Stimulated activated naive CD4-positive, alpha-beta T cell (primary cell): ENCODE measurements at places on chromosomes 11 and 22.

GRCh38 chr11:112016765-112017376 lies 8.3 kb upstream of the DLAT start:
- no peak for DNase-seq

DNA sequence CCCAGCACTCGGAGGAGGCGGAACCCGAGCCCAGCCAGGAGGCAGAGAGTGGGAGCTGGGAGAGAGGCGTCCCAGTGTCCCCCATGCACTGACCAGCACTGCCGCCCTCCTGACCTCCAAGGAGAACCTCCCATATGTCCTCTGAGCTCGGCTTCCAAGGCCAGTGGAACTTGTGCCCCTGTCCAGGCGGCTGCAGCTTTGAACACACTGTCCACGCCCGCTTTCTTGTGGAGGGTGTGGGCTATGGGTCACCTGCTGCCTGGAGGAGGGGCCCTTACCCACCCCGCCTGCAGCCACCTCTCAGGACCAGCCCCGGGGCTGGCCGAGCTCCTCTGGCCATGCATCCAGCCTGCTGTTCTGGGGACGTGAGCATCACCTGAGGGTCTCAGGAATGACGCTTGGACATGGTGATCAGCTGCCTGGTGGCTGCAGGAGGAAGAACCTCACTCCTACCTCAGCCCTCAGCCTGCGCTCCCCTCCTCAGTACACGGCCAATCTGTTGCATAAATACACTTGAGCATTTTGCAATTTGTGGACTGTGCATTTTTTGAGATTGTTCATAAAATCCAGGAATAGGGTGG lies 22.2 kb upstream of the MUC5B start:
- no peak for DNase-seq

- DNase-seq, result no peak
Measured at GRCh38 chr11:98531576-98531975, 489.2 kb upstream of the CNTN5 start.

DNA sequence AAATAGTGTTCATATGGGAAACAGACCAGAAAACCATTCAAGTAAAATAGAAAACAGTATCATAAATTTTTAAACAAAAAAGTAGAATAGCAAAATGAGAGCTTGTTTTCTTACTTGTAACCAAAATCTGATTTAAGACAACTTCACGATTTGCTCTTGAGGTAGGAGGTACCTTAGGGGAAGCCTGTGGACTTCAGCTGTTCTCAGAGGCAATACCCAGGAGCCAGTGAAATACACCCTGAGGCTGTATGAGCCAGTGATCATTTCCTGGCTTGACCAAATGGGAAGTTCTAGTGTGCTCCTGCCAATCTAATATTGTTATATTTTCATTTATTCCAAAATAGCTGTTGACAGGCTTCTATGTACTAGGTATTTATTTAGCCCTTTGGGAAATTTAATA lies 104.8 kb downstream of the ARHGAP42 start:
- DNase-seq, result no peak

GRCh38 chr11:132347156-132348090 lies 977.0 kb downstream of the NTM start:
- DNase-seq, result no peak

- no peak for DNase-seq
Measured at GRCh38 chr11:64563966-64564365, 27.1 kb upstream of the SLC22A12 start.

DNA sequence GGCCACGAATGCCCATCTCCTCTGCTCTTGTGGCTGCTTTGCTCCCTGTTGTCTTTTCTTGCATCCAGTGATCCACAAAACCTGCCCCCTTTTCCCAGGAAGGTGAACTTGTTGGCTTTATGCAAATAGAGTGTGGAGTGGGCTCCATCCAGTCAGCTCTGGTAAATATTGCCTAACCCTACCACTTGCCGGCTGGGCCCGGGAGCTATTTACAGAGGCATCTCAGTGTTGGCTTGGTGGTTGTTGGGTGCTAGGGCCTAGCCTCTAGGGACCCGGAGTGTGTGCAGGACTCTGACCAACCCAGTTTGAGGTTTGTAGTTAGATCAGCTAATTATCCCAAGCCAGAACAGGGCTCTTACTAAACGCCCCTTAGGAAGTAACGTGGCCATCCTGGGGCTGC lies 40.8 kb upstream of the TLCD5 start:
- no peak for DNase-seq

DNA sequence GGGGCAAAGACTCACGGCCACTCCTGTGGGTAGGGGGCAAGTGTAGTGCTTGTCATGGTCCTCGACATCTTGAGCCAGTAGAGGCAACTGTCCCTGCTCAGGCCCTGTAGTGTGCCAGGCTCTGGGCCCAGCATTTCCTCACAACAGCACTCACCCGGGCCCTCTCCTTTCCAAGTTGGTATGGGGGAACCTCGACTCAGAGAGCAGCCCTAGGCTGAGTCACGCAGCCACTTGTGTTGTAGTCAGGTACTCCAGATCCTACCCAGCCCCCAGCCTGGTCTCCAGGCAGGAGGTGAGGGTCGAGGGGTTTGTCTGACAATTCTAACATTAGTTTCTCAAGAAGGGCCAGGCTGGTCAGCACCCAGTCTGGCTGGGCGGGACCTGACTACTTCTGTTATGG lies 4.1 kb downstream of the RELT start:
- no peak for DNase-seq

GRCh38 chr11:2860636-2861035 lies 24.9 kb downstream of the CDKN1C start:
- no peak for DNase-seq

GRCh38 chr11:1928470-1928890 lies 9.0 kb downstream of the TNNT3 start:
- no peak for DNase-seq

DNA sequence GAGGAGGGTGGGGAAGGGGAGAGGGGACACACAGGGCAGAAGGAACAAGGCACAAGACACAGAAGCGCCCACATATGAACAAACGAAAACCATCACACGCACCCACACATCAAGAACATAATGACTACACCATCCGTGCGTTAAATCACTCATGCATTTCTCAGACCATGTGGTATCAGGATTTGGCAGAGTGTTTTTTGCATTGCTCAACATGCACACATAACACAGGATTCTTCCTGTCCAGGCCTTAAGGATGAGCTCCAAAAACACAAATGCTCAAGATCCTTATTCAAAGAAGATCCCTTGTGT lies 309.5 kb downstream of the CADM1 start:
- no peak for DNase-seq

DNA sequence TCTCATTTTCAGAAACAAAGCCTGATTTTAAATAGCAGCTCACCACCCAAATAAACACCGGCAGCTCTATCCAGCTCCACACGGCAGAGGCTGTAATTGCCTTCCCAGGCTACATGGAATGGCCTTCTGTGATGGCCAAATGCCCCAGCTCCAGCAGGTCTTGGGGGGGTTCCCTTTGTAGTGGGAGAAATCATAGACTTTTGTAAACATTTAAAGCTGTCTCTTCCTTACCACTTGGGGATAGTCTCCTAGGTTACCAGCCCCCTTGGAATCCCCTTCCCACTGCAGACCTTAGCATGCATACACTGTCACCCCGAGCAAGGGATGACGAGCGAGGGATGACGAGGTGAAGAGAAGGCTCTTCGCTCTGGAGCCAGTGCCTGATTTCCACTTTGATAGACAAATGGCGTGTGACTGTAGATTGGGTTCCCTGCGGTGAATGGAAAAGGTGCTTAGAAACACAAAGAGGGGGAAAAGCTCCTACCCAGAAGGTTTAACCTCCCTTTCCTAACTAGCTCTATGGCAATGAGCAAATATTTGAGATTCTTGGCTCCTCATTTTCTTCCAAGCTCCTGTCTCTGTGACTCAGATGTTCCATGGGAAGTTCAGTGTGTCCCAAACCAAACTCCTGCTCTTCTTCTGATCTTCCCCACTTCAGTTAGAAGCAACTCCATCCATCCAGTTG lies 108.0 kb upstream of the CADM1 start:
- DNase-seq, result no peak

DNA sequence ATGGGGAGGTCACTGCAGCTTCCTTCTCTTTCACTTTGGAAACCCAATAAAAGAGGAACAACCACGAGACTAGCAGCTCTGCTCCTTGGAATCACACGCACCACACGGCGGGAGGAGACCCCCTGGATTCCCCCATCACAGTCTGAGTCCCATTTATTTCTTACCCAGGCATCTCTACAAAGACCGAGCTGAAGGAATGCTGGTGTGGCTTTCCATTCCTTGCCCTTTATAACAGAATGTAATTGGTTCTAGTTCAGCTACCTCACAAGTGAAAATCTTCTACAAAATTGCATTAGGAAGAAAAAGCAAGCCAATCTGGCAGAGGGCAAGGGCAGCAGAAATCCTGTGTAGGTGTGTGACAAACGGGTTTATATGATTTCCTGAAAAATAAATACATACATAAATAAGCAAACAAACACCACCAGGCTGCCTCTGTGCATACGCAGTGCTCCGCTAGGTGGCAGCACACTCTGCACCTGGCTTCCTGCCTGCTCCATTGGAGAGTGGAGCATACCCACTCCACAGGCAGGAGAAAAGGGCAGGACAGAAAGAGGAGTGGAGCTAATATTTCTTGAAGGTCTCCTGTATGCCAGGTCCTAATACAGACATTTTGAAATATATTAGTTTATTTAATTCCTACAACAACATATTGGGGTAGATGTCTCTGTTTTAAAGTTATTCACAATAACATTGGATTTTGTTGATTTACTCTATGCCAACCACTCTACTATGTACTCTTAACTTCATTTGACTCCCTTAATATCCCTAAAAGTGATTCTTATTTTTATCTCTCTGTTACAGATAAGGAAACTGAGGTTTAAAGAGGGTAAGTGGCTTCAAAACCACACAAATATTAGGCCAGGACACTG lies 673.1 kb downstream of the KCNA4 start:
- DNase-seq, result no peak

DNA sequence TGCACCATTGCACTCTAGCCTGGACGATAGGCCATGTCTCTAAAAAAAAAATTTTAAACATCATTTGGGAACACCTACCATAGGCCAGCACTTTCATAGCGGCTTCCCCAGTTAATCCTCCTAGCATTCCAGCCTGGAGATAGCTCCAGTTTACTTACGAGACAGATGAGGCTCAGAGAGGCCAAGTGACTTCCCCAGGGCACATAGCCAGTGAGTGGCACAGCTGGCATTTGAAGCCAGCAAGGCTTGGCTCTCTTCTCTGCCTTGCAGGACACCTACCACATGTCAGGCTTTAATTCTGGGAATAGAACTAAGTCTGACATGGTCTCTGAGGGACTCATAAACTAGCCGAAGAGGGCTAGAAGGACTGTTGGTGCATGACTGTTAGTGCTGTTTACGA lies 4.9 kb upstream of the TAGLN start:
- no peak for DNase-seq

DNA sequence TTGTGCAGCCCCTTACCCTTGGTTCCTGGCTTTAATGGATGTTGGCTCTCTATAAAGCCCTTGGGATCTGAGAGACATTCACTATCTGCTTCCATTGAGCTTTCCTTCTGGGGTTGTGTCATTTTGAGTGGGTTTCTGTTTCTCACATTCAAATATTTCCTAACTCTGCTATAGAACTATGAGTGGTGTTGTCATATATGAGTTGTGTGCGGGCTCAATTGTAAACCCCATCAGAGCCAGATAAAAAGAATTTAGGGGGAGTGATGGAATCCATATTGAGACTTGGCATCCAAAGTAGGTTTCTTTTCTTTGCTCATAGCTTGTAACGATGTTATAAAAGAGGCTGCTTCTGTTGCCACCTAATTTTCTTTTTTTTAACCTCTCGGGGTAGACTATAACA lies 41.8 kb upstream of the SPON1 start:
- DNase-seq, result no peak

DNA sequence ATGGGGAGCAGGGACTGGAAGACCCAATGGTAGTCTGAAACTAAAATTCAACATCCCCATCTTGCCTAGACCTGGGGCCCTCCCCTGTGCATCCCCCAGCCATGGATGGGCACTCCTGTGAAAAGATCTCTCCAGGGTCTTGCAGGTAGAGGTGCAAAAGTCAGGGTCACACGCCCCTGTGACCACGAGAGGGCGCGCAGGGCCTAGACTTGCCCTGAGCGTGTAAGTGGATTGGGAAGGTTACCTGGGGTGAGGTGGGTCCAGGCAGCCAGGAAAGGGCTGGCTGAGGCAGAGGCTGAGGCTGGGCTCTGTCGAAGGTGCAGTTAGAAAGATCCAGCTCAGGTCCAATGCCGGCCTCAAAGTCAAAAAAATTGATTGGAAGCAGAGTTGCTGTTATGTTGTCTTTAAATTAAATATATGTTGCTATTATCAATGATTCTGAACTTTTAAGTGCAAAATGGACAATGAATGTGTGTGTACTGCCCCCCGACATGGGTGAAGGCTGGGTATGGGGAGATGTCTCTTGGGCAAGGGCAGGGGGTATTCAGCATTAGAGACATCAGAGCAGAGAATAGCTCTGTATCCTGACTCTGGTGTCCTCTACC lies 4.8 kb upstream of the POU2F3 start:
- peak; percentile 2 for DNase-seq

GRCh38 chr22:38513063-38513462 lies 7.0 kb upstream of the DDX17 start:
- peak; percentile 51 for DNase-seq

DNA sequence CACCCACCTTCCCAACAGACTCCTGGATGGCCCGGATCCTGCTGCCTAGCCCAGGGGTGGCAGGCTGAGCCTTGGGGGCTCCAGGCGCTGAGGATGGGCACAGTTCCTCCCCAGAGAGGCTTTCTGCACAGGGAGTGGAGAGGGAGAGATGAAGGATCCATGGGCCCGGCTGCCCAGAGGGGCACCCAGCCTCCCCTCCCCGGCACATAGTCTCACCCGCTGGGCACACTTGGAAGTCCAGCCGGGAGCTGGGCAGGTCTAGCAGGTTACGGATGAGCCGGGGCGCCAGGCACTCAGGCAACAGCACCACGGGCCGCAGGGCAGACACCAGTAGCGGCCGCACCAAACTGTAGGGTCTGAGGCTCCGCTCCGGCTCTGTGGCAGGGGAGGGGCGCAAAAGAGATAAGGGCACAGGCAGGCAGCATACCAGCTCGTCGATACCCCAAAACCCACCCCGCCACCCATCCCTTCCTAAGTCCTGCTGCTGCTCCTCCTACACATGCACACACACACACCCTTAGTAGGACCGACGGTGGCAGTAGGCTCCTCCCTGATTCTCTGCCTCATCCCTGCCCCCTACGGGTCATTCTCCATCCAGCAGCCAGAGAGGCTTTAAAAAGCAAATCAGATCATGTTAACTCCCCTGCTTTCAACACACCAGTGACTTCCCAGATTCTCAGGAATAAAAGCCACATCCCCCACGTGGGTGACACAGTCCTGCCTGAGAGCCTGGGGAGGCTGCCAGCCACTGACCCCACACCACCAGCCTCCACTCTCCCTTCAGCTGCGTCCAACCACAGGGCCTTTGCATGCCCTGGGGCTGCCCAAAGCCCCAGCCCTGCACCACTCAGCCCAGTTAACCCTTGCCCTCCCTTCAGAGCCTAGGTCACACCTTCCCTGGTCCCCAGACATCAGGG lies 6.5 kb upstream of the MFNG start:
- DNase-seq, result peak; percentile 25
